Activated T-cell treated with anti-CD3 and anti-CD28 coated beads, Interleukin-2, amount 50 U/mL, for 72 hours (primary cell): ENCODE measurements at places on chromosomes 1 and 21. TPM values are rescaled to one million over a fixed set of nuclear protein-coding genes. Genes with fewer than 3 reads are reported as not detected.
A peak's percentile ranks its signal among the peaks of the same experiment; 100 is the strongest.

Gene PTPN22
- 82.5 TPM for total RNA-seq

Gene CATSPERE
- total RNA-seq = 0.83 TPM

- no peak overlapping the region for H3K27ac ChIP-seq
- no peaks in the 10 kb centered on the region for H3K4me1 ChIP-seq
- no peaks in the 10 kb centered on the region for H3K27me3 ChIP-seq
- no peak for DNase-seq
- no peak overlapping the region for H3K4me3 ChIP-seq
These were observed 91.9 kb upstream of the KCNK2 start for GRCh38 chr1:214990619-214991018.

GRCh38 chr1:153525088-153525728 lies 10.6 kb downstream of the S100A6 start:
- peak overlapping the region; percentile 68 for H3K27ac ChIP-seq
- no peaks in the 10 kb centered on the region for H3K27me3 ChIP-seq
- no peak for DNase-seq
- H3K4me3 ChIP-seq = no peak overlapping the region
- H3K4me1 ChIP-seq = peaks cover 10% of the 10 kb centered on the region
- no peaks in the 10 kb centered on the region for H3K36me3 ChIP-seq

DNA sequence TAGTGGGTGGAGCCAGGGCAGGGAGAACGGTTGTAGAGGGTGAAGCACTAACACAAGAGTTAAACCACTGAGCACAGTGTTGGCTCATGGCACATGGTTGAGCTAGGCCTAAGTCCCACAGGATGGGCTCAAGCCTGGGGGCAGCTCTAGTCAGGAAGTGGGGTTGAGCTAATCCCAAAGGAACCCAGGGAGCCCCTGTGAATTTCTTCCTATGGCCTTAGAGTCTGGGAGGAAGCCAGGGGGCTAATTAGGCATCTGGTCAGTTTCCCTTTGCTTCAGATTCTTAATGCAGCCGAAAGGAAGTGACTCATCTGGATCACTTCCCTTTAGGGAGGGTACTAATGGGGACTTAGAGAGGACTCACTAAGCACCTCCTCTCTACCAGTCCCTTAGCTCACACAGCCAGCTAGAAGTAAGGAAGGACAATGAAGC lies 10.1 kb downstream of the CFAP45 start:
- H3K27me3 ChIP-seq = no peaks in the 10 kb centered on the region
- peaks cover 11% of the 10 kb centered on the region for H3K4me1 ChIP-seq
- DNase-seq = no peak
- no peak overlapping the region for H3K4me3 ChIP-seq
- H3K36me3 ChIP-seq = no peaks in the 10 kb centered on the region
- H3K27ac ChIP-seq = no peak overlapping the region

Gene CDCA8
- 94.0 TPM for total RNA-seq

GRCh38 chr1:92575123-92575522 lies 88.4 kb upstream of the GFI1 start:
- H3K27me3 ChIP-seq = no peaks in the 10 kb centered on the region
- peaks cover 67% of the 10 kb centered on the region for H3K4me1 ChIP-seq
- H3K36me3 ChIP-seq = peaks cover 18% of the 10 kb centered on the region
- DNase-seq = no peak
- H3K27ac ChIP-seq = peak overlapping the region; percentile 99
- peak overlapping the region; percentile 96 for H3K4me3 ChIP-seq

Gene SH3BGR
- 4.0 TPM for total RNA-seq

GRCh38 chr1:119541389-119541788 lies 34.4 kb downstream of the HSD3B1 start:
- no peak overlapping the region for H3K27ac ChIP-seq
- H3K36me3 ChIP-seq = no peaks in the 10 kb centered on the region
- no peak for DNase-seq
- H3K27me3 ChIP-seq = peaks cover 18% of the 10 kb centered on the region
- no peak overlapping the region for H3K4me3 ChIP-seq

Gene CCDC18
- 30.1 TPM for total RNA-seq

DNA sequence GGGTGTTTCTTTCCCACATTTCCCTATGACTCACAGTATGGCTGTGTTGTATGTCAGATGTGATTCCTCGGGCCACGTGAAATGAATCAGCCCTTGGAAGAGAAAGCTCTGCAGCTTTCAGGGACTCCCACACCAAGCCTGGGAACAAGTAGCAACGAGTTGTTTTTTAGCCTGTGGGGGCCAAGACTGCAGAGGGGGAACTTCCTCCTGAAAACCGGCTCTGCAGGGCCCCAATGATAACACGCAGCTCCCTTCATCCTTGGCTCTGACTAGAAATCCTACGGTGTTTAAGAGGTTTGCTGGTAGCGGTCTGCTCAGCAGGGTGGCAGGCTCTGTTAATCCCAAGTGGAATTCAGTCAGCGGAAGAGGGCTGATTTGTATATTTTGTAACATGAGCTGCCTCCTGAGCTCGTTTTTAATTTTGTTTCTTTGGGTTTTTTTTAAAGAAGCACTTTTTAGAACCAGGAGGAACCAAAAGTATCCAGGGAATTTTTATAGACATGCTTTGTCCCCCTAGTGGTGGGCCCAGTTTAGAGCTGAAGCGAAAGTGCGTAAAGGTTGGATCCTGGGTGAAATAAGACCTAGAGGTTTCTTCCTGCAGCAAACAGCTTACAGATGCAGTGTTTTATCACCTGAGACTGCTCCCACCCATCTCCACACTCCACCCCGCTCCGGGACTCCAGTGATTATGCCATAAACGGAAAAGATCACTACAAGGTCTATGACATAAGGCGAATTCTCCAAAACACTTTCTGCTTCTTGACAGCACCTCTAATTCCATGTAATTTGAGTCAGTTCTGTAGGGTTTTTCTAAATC lies 48.8 kb downstream of the LAMC2 start:
- H3K27me3 ChIP-seq = no peaks in the 10 kb centered on the region
- H3K4me3 ChIP-seq = no peak overlapping the region
- H3K27ac ChIP-seq = no peak overlapping the region
- DNase-seq = no peak
- no peaks in the 10 kb centered on the region for H3K36me3 ChIP-seq

DNA sequence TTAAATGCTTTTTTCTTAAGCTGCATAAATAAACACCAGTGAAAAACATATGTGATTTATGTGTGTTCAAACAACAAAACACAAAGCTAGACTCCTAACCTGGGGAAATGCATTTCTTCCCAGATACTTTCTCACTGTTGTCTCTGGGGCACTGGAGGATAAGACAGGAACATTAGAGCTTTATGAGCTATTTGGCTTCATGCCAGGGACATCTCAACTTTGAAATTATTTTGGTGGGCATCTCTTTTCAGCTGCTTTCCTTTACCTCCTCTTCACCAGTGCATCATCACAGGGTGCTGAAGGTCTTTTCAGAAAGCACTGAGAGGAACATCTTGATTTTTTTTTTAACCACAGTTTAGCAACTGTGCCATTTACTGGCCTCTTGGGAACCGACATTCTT lies 212.9 kb downstream of the DNM3 start:
- H3K36me3 ChIP-seq = no peaks in the 10 kb centered on the region
- no peak for DNase-seq
- H3K27ac ChIP-seq = no peak overlapping the region

DNA sequence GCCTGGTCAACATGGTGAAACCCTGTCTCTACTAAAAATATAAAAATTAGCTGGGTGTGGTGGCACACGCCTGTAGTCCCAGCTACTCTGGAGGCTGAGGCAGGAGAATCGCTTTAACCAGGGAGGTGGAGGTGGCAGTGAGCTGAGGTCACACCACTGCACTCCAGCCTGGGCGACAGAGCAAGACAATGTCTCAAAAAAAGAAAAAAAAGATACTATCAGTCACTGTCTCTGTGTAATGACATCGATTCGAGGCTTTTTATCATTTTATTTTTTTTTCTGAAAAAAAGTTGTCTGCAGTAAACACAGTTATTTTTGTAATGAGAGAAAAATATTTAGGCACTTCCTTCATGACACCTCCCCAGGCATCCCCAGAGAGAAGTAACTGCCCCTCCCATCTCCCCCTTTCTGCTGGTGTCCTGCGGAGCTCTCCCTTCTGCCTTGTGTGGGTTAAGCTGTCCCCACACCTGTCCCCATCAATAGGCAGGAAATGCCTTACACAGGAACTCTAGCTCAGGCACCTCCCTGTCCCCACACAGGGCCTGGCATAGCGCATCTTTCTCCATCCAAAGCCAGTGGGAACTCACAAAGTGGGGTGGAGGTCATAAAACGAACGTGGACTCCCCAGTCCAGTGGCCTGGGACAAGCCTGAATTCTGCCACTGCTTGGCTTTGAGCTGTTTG lies 132.0 kb downstream of the SYF2 start:
- no peak overlapping the region for H3K4me3 ChIP-seq
- no peaks in the 10 kb centered on the region for H3K36me3 ChIP-seq
- no peaks in the 10 kb centered on the region for H3K27me3 ChIP-seq
- no peak overlapping the region for H3K27ac ChIP-seq
- no peak for DNase-seq
- H3K4me1 ChIP-seq = peaks cover 71% of the 10 kb centered on the region

DNA sequence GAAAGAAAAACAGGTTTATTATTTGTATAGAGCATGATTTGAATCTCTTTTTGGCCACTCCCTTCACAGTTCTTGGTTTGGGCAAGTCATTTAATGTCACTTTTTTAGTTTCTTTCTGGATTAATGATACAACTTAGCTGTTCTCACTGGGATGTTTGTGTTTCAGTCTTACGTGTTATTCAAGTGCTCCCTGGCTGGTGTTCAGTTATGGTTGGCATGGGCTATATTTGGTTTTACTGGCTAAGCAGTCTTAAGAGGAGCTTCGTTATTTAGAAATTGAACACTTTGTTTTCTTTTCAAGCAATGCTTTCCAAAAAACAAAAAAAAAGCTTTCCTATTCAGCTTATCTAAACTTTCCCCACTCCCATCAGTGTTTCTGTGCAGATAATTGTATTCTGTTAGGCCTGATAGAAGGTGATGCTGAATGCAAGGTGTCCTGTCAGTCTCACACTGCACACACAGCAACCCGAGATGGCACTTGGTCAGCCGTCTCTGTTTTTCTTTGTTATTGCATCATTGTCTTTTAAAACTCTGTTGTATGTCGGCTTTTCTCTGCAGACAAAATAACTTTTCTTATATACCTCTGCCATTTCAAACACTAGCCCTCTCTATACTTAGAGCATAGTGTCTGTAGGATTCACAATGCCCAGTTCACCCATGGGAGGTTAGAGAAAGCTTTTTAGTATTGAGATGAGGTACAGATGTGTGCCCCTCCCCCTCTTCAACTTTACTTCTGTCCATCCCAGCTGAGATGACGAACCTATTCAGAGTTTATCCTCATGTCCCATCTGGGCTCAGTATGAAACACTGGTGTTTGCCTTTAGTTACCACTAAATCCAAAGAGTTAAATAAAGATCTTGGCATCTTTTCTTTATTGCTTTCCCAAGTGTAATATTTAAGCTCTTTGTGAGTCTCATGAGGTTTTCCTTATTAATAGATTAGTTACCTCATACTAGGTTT lies 80.2 kb downstream of the VPS13D start:
- no peak for DNase-seq
- no peaks in the 10 kb centered on the region for H3K4me1 ChIP-seq
- H3K27me3 ChIP-seq = no peaks in the 10 kb centered on the region
- no peak overlapping the region for H3K4me3 ChIP-seq

DNA sequence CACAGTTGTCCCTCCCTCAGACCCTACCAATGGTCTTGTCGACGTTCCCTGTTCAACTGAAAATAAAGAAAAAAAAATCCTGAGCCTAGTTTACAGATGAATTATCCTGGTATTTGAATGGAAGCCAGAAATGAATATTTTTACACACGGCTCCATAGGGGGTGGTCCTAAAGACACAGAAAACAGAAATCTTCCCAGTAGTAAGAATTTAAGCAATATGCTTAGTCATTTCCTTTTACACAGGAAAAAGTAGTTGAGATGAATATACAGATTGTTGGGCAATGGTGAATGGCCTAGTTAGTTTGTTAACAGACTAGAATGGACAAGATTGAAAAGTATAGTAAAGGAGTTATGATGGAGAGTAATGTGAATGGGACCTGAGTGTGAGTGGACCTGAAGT lies 67.4 kb downstream of the RGS18 start:
- DNase-seq = no peak
- no peak overlapping the region for H3K4me3 ChIP-seq
- H3K36me3 ChIP-seq = no peaks in the 10 kb centered on the region

DNA sequence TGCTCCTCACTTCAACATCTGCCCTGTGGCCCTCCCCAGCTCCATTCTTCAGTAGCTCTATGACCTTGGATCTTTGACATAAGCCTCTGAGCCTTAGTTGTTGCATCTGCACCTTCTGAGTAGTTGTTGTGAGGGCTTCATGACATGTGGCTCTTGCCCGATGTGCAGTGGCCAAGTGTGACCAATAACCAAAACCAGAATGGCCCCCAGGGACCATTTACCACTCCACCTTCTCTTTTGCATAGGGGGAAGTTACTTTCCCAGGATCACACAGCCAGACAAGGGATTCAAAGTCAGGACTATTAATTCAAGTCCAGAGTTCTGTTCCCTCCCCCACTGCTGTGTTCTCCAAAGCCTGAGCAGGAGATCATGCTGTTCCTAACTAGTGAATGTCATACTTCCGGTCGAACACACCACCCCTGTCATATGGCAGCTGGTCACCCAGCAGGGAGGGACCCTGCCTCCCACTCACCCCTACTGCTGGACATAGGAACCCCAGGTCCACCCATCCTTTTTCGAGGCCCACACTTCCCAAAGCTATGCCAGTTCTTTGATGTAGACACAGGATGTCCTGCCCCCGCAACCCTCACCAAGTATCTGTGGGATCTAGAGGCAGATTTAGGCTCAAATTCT lies 4.0 kb downstream of the FGR start:
- H3K27me3 ChIP-seq = no peaks in the 10 kb centered on the region
- no peak overlapping the region for H3K4me3 ChIP-seq
- H3K36me3 ChIP-seq = no peaks in the 10 kb centered on the region
- H3K27ac ChIP-seq = no peak overlapping the region

DNA sequence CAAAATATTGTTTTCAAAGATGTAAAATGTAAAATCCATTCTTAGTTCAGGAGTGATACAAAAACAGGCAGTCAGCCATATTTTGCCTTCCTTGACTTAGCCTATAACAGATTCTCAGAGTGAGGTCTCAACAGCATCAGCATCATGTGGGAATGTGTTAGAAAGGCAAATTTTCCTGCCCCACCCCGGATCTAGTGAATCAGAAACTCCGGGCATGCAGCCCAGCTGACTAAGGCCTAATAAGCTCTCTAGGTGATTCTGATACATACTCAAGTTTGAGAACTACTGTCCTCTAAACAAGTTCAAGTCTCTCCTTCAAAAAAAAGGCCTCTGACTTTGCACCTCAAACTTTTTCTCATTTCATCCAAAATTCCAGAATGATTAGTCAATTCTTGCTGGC lies 46.9 kb upstream of the PRRC2C start:
- peaks cover 7% of the 10 kb centered on the region for H3K27me3 ChIP-seq
- H3K36me3 ChIP-seq = no peaks in the 10 kb centered on the region
- no peak overlapping the region for H3K27ac ChIP-seq
- H3K4me1 ChIP-seq = peaks cover 9% of the 10 kb centered on the region
- DNase-seq = no peak

DNA sequence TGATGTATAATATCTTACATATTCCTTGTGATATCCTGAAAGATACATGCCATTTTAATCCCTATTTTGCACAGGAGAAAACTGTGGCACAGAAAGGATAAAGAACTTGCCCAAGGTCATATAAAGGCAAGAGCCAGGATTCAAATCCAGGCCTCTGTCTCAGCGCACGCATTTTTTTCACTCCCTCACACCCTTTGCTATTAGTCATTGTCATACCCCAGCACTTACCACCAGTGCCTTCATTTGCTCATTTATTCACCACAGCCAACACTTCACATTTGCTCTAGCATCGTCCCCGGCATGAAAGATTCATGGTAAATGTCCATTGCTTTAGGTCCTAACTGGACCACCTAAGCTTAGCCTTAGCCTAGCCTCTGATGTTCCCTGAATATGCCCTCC lies 14.2 kb downstream of the ALX3 start:
- DNase-seq = no peak
- H3K27me3 ChIP-seq = no peaks in the 10 kb centered on the region
- H3K4me3 ChIP-seq = no peak overlapping the region
- peaks cover 22% of the 10 kb centered on the region for H3K36me3 ChIP-seq
- no peak overlapping the region for H3K27ac ChIP-seq
- H3K4me1 ChIP-seq = peaks cover 5% of the 10 kb centered on the region
